Stimulated activated CD4-positive, alpha-beta T cell treated with anti-CD3 and anti-CD28 coated beads, Interleukin-1b, Interleukin-23, amount 100 ng/mL, for 1 hour (primary cell): ENCODE measurements at places on chromosomes 3 and 15.

DNA sequence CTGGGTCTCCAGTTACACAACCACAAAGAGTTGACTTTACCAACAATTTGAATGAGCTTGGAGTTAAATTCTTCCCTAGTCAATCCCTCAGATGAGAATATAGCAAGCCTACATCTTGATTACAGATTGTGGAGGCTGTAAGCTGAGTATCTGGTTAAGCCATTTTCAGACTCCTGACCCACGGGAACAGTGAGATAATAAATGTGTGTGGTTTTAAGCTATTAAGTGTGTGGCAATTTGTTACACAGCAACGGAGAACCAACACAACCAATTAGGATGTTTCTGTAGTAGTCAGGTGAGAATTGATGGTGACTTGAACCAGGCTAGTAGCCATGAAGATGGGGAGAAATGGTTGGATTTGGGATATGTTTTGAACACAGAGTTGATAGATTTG lies 37.7 kb upstream of the SLC4A7 start:
- no peak for DNase-seq

DNA sequence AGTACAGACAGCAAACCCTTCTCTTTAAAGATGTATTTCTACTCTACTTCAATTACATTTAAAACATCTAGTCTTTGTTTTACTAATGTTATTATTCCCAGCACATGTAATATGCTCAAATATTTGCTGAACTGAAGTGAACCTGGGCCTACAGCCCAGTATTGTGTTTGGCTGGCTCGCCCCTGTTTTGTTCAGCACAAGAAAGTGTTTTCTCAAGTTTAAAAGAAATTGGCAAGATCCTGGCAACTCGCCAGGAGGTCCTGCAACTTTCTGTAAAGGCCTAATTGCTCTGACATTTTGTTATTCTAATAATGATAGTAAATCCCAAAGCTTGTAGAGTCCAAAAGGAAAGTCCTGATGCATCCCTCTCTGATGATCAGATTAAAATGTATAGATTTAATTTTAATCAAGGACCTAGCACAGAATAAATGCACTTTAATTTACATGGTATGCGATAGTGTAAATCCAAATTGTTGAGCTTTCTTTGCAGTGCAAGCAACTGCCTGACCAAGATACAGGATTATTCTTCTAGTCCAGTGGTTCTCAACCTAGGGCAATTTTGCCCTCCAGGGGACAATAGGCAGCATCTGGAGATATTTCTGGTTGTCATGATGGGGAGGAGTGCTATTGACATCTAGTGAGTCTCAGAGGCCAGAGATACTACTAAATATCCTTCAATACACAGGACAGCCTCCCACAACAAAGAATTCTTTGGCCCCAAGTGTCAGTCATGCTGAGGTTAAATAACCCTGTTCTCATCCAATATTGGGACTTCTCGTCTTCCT lies 35.7 kb upstream of the TMOD3 start:
- no peak for DNase-seq

DNA sequence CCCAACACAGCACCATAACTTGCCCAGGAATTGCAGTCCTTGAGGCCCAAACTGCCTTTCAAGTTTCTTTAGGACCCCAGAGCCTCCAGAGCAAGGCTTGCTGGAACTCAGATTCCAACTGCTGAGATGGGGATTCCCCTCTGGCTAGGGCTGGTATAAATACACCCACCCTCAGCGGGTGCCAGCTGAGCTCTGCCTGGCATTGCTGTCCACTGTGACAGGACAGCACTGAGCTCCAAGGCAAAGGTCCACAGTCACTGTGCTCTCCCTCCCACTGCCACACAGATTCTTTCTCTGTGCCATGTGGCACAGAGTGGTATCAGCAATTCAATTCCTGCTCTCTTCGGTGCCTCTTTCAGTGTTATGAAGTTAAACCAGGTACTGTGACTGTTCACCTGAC lies 304.2 kb upstream of the LMCD1 start:
- no peak for DNase-seq

- DNase-seq, result no peak
Measured at GRCh38 chr15:50163719-50164410, 18.1 kb upstream of the SLC27A2 start.

- DNase-seq, result no peak
Measured at GRCh38 chr3:57069503-57069902, 9.0 kb downstream of the SPATA12 start.

- no peak for DNase-seq
Measured at GRCh38 chr3:180340395-180340794, 261.6 kb upstream of the TTC14 start.

GRCh38 chr3:115498421-115498820 lies 124.9 kb upstream of the GAP43 start:
- no peak for DNase-seq

DNA sequence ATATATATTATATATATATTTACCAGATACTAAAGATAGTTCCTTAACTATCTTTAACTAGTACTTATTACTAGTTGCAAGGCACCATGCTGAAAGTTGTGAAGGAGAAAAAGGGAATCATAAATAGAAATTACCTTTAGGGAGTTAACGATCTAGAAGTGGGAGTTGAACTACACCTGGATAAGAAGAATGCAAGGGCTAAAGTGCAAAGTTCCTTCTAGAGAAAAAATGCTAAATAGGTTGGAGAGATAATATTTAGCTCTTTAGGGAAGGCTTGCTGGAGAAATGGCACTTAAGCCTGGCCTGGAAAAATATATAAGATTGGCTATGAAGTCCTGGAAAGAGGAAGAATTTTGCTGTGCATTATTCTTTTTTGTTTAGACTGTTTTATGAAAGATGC lies 130.6 kb upstream of the IGSF10 start:
- no peak for DNase-seq

DNA sequence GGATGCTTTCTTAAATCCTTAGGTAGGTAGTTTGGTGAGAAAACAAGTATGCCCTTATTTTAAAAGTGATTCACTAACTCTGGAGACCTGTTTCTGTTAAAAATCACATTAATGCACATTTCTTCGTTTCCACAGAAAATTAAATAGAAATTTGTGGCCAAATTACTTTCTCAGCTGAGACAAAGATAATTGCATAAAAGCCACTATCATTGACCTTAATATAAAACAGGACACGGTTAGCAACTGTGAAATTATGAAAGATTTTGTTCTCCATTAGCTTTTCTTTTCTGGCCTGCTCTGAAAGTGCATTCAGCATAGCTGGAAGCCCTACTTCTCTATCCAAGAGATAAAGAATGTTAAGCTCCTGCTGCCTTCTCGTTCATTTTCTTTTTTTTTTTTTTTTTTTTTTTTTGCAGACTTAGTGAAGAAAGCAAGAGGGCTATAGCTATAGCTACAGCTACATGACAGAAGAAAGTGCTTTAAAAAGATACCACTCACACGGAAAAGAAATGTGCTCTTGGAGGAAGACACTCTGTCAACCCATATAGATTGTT lies 576.9 kb downstream of the OTOL1 start:
- DNase-seq, result no peak

GRCh38 chr15:71290881-71291635 lies 175.8 kb downstream of the THSD4 start:
- no peak for DNase-seq

- no peak for DNase-seq
Measured at GRCh38 chr3:11924518-11924917, 77.8 kb upstream of the TAMM41 start.

- DNase-seq, result no peak
Measured at GRCh38 chr3:38617137-38617536, 32.4 kb downstream of the SCN5A start.

GRCh38 chr3:190017521-190018288 lies 103.0 kb downstream of the P3H2 start:
- DNase-seq, result no peak

DNA sequence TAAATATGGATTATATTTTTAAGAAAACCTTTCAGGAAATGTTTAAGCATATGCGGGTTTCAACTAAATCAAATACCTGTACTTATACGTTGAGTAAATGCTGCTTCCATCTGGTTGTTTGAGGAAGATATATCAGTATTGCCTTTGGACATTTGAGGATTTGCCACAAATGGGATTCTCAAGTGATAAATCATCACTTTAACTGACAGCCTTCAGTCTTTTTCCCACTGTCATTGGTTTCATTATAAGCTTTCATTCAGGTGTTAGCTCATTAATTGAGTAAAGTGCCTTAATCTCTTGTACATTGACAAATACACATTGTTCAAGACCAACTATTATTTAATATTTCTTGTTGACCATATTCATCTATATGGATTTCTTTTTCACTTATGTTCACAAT lies 217.2 kb downstream of the EDEM1 start:
- no peak for DNase-seq

- DNase-seq, result no peak
Measured at GRCh38 chr3:52243791-52244628, 1.5 kb upstream of the PPM1M start.

DNA sequence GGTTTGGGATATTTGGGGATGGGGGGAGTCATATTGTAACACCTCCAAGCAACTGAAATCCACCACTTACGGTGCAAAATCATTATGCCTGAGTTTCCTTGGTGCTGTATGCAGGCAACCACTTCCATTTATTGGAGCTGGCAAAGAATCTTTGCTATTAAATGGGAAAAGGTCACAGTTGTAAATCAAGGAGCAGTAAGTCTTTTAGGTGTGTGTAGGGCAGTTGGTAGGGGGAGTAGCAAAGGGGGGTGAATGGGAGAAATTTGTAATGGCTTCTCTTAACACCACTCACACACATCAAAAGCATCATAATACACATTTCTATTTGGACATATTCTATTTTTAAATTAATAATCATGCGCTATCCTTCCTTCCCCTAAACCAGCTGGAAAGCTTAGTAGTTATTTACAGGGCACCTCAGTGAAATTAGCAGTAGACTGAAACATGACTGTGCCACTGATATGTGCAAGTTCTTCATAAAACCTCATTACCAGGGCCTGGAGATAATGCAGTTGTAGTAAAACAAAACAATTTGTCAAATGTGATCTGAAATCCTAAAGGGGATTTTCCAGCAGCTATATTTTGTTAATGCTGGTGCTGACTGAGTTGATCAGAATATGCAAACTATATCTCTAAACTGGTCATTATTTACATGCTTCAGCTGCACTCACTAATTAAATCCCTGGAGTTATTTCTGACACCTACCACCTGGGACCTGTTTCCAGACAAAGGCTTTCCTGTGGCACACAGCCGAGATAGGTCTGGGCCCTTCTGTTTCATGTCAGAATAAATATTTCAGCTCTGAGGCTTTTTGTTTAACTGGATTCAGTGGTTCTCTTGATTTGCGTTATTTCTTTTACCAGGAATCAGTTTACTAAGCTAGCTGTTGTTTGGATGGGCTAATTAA lies 90.1 kb downstream of the B3GALNT1 start:
- no peak for DNase-seq

DNA sequence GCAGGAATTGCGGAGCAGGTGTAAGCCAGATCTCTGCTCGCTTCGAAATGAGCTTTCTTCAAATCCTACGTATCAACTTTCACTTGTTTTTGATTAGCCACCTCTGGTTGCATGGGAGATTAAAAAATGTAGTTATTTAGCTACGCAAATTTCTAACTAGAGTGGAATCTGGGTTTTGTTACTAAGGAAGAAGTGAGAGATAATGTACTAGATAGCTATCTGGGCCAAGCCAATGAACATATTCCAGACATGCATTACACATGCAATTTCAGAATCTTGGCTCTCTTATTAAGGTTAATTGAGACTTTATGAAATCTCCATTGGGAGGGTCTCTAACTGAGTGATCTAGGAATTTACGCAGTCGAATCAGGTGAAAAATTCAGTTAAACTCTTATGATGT lies 765.7 kb downstream of the DIPK2A start:
- DNase-seq, result no peak

- no peak for DNase-seq
Measured at GRCh38 chr3:106829206-106829605, 548.0 kb upstream of the CCDC54 start.

DNA sequence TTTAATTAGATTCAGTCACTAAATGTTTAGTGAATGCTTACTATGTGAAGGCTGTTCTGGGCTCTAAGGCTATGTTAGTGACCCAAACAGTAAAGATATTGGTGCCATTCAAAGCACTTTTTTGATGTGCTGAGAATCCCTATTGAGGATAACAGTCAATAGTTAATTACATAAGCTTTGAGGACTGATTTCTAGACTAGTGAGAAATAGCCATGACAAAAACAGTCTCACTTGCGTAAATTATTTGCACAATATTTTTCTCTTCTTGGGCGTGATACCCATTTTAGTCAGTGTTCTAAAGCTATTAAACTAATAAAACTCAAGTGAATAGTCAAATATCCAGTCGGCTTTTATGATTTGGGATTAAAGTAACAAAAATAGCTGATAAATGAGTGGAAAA lies 74.6 kb downstream of the UBE2E2 start:
- DNase-seq, result no peak

DNA sequence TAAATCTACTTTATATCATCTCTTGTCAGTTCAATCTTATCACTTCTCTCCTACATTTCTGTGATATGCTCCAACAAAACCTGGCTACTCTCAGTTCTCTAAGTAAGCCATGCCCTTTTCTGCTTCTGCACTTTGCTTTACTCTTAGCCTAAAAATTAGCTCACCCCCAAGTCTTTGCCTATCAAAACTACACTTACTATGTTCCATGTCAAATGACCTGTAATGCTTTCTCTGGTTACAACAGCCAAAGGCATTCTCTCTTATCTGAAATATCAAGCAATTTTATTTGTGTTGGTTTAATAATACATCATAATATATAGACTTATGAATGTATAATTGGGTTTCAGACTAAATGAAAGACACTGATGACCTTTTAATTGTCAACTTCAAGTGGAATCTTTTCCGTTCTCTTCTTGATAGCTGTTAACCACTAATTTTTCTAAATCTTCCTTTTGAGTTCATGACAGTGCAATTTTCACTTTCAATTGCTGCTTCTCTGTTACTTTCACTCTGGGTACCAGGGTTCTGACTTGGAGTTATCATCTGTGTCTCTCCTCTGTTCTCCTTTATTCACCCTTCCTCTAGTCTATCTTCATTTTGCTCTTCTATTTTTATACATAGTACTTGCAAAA lies 619.0 kb upstream of the GOLIM4 start:
- no peak for DNase-seq

- DNase-seq, result no peak
Measured at GRCh38 chr3:115194476-115194875, 47.4 kb upstream of the ZBTB20 start.

GRCh38 chr3:173755161-173755560 lies 357.6 kb downstream of the NLGN1 start:
- DNase-seq, result no peak

DNA sequence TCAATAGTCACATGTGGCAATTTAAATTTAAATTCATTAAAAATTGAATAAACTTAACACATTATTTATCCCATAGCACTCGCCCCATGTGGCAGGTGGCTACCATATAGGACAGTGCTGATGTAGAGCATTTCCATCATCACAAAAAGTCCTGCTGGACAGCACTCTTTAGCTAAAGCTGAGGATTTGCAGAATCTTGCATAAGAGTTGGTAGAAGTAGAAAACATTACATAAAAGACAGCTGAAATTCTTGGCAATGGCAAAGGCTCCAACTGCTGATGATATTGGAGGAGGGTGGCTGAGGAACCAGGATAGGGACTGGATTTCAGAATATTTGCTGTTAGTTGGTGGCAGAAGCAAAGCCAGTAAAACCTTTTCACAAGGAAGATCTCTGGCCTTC lies 230.7 kb upstream of the SATB1 start:
- no peak for DNase-seq
